ENCODE measurements at places on chromosomes 3 and 15. TPM values are rescaled to one million over a fixed set of nuclear protein-coding genes. Genes with fewer than 3 reads are reported as not detected.

- no peak overlapping the region for H3K27ac ChIP-seq
- H3K4me1 ChIP-seq, result no peaks in the 10 kb centered on the region
- DNase-seq, result no peak
- no peak overlapping the region for H3K4me3 ChIP-seq
- no peaks in the 10 kb centered on the region for H3K36me3 ChIP-seq
Measured at GRCh38 chr3:122940628-122941086, 86.9 kb downstream of the SEMA5B start.

DNA sequence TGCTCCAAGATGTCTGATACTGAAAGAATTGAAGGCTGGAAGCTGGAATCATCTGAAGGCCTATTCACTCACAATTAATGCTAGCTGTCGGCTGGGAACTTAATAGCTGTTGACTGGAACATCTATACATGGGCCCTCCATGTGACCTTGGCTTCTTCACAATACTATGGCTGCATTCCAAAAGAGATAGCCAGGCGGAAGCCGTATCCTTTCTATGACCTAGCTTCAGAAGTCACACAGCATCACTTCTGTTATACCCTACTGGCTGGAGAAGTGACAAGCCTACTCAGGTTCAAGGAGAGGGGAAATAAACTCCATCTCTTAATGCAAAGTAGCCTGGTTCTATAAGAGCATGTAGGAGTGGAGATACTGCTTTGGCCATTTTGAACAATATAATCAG is 50.9 kb upstream of the SPRED1 start:
- no peak for DNase-seq
- no peaks in the 10 kb centered on the region for H3K36me3 ChIP-seq
- no peak overlapping the region for H3K27ac ChIP-seq
- no peak overlapping the region for H3K4me3 ChIP-seq
- H3K27me3 ChIP-seq, result peaks cover 2% of the 10 kb centered on the region

GRCh38 chr15:67782691-67782991 is 42.7 kb upstream of the SKOR1 start:
- no peak overlapping the region for H3K27ac ChIP-seq
- H3K4me3 ChIP-seq, result no peak overlapping the region
- no peaks in the 10 kb centered on the region for H3K27me3 ChIP-seq
- DNase-seq, result no peak
- no peaks in the 10 kb centered on the region for H3K36me3 ChIP-seq

- no peak overlapping the region for H3K4me3 ChIP-seq
- no peaks in the 10 kb centered on the region for H3K27me3 ChIP-seq
- DNase-seq, result peak; percentile 67
- no peaks in the 10 kb centered on the region for H3K36me3 ChIP-seq
Measured at GRCh38 chr3:129688271-129688895, 81.9 kb upstream of the PLXND1 start.

DNA sequence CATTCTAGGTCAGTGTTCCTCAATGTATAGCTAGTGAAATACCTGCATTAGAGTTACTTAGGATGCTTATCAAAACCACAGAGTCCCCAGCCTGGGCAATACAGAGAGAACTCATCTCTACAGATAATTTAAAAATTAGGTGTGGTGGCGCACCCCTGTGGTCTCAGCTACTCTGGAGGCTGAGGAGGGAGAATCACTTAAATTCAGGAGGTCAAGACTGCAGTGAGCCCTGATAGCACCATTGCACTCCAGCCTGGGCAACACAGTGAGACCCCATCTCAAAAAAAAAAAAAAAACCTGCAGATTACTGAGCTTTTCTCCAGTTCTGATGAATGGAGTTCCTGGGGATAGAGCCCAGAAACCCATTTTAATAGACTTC is 10.1 kb upstream of the MINDY2 start:
- H3K27ac ChIP-seq, result no peak overlapping the region
- no peak for DNase-seq
- H3K4me3 ChIP-seq, result no peak overlapping the region
- H3K36me3 ChIP-seq, result no peaks in the 10 kb centered on the region
- no peaks in the 10 kb centered on the region for H3K4me1 ChIP-seq
- H3K27me3 ChIP-seq, result no peaks in the 10 kb centered on the region

DNA sequence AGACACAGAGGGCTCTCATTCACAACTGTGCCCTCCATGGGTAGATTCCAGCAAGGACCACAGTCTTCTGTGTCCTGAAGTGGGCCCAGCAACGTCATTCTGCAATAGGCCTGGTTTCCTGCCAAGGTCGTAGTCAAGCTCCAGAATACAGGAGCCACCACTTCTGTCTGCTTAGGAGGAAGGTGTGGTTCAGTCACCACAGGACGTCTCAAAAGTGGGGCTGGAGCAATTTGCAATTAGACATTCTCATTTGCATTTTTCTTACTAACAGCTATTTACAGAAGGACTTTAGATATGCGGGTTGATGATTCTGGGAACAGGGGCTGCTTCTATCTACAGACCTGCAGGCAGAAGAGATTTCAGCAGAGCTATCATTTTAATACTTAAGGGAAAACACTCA is 58.7 kb upstream of the MYRIP start:
- H3K36me3 ChIP-seq, result no peaks in the 10 kb centered on the region
- no peak overlapping the region for H3K4me3 ChIP-seq
- no peak for DNase-seq
- no peaks in the 10 kb centered on the region for H3K4me1 ChIP-seq
- no peak overlapping the region for H3K27ac ChIP-seq

The FBXW12 gene
- not detected for total RNA-seq

DNA sequence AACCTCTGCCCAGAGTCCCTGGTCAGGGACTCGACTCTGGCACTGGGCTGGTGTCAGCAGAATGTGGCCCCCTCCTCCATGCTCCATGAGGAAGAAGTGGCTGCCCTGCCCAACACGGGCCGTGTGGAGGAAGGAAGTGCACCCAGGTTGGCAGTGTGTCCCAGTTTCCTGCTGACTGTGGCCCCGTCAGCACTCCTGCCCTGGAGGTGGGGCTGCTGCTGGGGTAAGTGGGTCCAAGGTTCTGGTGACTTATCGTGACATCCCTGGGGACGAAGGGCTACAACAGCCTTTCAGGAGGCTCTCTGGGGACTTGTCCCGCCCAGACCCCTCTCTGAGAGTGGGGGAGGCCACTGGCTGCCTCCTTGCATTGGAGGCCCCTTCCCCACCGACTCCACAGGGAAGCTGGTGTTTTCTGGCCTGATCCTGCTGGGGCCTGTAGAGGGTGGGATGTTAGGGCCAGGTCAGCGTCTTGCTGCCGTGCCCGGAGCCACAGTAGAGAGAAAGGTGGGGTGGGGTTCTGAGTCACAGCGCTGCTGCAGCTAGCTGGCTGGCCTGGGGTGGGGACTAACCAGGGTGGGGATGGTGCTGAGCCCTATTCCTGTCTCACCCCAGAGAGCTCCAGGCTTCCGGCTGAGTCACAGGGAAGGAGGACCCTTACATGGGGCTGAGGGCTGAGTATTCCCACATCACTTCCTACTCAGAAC is 10.5 kb downstream of the SEMA4B start:
- H3K4me1 ChIP-seq, result no peaks in the 10 kb centered on the region
- no peaks in the 10 kb centered on the region for H3K36me3 ChIP-seq
- H3K4me3 ChIP-seq, result no peak overlapping the region
- no peak overlapping the region for H3K27ac ChIP-seq

The ZPLD1 gene
- total RNA-seq, result 0.15 TPM

GRCh38 chr15:37056177-37057121 is 43.9 kb downstream of the MEIS2 start:
- no peaks in the 10 kb centered on the region for H3K27me3 ChIP-seq
- no peak for DNase-seq
- no peak overlapping the region for H3K27ac ChIP-seq
- no peaks in the 10 kb centered on the region for H3K4me1 ChIP-seq
- H3K36me3 ChIP-seq, result peaks cover 4% of the 10 kb centered on the region

All from aorta (tissue), 5 donors.